ENCODE measurements at places on chromosomes 11 and 22. TPM values are rescaled to one million over a fixed set of nuclear protein-coding genes. Genes with fewer than 3 reads are reported as not detected.

LTBP3 gene
- 127 TPM for total RNA-seq

LRRN4CL gene
- 13.9 TPM for total RNA-seq

NARS2 gene
- total RNA-seq = 9.8 TPM

DRD4 gene
- total RNA-seq = 0.51 TPM

SMIM35 gene
- not detected for total RNA-seq

RRP8 gene
- total RNA-seq = 17.6 TPM

KRTAP5-2 gene
- total RNA-seq = not detected

TTC36 gene
- 0.43 TPM for total RNA-seq

DNA sequence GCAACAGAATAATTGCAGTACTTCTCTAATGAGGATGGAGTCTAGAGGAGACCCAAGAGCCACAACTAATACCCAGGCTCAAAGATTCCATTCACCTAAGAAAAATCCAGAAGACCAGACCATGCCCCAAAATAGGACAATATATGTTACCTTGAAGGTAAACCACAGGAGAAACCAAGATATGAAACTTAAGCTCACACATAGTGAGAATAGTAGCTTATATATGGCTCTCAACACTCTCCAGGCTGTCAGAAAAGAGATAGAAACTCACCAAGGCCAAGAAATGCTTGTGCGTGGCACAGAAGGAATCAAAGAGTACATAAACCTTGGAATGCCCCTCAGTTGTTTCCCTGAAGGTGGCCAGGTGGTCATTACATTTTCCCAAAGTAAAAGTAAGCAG, 9.1 kb downstream of the FAM111A start:
- no peak for DNase-seq

GRCh38 chr22:30636226-30637077, 871 bp downstream of the SLC35E4 start:
- peak; percentile 81 for DNase-seq

- DNase-seq = no peak
Measured at GRCh38 chr22:24322522-24322921, 51.9 kb downstream of the SPECC1L start.

- DNase-seq = no peak
Measured at GRCh38 chr11:1199241-1199750, 23.6 kb upstream of the MUC5B start.

DNA sequence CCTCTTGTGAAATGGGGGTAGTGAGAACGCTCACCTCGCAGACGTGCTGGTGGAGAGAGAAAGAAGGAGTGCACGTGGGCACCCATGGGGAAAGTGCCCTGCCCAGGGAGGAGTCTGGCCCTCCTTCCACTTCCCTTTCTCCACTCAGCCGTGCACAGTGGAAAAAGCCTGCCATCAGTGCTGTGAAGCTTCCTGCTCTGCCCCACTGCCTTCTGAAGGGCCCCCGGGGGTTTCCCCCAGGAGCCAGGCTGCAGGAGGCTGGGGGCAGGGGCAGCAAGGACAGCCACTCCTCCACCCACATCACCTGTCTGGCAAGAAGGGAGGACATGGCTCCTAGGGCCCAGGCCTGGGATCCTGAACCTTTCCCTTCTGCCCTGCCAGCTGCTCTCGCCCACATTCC, 7.6 kb downstream of the TP53I11 start:
- DNase-seq = no peak

- DNase-seq = peak; percentile 67
Measured at GRCh38 chr11:118789501-118790356, 1.2 kb downstream of the DDX6 start.

- DNase-seq = no peak
Measured at GRCh38 chr22:29740216-29740615, 20.4 kb downstream of the CABP7 start.

DNA sequence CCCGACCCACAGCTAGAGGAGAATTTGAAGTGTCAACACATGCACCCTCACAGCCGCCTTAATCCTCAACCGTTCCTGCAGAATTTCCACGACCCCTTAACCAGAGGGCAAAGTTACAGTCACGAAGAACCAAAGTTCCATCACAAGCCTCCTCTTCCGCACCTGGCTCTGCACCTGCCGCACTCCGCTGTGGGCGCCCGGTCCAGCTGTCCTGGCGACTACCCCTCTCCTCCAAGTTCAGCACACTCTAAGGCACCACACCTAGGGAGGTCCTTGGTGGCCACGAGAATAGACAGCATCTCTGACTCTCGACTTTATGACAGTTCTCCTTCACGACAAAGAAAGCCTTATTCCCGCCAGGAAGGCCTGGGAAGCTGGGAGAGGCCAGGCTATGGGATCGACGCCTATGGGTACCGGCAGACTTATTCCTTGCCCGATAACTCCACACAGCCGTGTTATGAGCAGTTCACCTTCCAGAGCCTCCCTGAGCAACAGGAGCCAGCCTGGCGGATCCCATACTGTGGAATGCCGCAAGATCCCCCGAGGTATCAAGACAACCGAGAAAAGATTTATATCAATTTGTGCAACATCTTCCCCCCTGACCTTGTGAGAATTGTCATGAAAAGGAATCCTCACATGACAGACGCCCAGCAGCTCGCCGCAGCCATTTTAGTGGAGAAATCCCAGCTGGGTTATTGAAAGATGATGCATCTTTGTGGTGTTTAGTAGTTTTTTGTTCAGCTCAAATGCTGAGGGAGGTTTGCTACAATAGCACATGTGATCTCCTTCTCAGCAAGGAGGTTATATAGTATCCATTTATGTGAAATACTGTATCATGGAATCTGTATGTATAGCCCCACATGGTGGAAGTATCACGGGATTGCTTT, 72.1 kb downstream of the ZC3H12C start:
- no peak for DNase-seq

DNA sequence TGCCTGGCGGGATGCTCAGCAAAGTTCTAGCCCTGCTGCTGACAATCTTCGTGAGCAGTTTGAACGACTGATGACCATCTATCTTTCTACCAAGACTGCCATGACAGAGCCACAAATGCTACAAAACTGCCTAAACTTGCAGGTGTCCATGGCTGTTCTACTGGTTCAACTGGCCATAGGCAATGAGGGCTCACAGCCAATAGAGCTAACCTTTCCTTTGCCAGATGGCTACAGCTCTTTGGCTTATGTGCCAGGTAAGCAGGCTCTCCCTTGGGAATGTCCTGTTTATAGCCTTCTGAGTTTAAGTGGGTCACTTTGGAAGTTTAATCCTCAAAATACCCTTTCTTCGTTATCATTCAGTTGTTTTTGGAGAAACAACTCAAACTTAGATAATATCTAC, 20.1 kb downstream of the UBE4A start:
- no peak for DNase-seq

DNA sequence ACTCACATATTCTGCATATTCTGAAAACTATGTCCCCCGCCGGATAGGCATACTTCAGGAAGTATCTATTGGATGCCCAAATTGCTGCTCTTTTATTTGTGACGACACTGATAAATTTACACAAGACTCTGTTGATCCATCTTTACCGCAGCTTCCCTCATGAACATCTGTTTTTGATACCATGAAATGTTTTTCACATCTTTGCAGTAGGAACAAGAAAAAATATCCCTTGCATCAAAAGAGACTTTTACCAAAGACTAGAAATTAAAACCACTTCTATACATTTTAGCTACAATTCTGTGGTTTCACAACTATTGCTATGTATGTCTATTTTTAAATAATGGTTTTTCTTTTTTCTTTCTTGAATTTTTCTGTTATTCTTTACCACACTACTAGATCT, 15.3 kb downstream of the POU2AF2 start:
- DNase-seq = no peak

DNA sequence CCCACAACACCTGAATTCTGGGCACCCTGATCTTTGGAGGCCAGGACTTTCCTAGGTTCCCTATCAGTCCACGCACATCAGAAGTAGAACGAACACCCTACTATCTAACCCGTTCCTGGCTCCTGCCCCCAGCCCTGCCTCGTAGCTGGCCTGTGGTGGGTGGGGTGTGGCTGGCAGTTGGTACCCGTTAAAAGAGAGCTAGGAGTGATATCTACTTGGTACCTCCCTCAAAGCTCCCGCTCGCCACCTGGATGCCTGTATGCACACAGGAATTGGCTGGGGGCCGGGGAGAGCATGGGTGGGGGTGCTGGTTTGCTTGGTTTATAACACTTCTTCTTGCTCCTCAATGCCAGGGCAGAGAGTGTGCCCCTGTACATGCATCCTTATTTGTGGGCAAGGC, 14.0 kb upstream of the NECTIN1 start:
- DNase-seq = peak; percentile 71

GRCh38 chr11:14358729-14359439, at the start of gene RRAS2:
Gene RRAS2, minus strand, starts transcription at chr11:14359183. Its CDS starts 313 bp downstream, at chr11:14358870.
- peak; percentile 89 for DNase-seq

GRCh38 chr11:68872216-68873003, 30.7 kb upstream of the CPT1A start:
- DNase-seq = peak; percentile 28

DNA sequence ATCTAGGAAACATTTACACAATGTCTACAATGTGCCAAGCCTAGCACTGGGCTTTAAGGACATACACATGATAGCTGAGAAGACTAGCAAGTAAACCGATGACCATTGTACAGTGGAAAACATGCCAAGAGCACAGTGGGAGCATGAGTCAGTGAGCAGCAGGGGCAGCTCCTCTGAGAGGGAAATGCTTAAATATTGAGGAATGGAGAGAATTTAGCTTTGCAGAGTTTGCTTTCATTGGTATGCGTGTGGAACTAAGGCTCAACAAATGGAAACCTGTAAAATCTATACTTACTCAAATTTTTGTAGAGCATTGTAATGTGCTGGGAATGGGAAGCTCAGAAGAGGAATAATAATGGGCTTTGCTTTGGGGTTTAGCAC, 282.3 kb downstream of the ST3GAL4 start:
- DNase-seq = no peak

DNA sequence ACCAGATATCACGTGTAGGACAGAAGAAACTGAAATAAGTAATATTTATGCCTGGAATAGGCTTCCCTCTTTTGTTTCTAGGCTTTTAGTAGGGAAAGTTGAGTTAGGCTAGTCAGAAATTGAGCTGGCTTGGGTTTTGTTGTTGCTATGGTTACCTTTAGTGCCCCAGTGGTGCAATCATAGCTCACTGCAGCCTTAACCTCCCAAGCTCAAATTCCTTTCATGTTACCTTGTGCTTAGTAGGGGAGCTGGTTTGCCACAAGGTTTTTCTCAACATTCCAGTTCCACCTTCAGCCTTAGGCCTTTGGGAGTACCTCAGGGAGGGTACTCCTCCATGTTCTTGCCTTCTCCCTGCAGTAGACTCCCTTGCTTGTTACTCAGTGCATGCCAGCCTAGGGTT, 69.1 kb upstream of the SUSD2 start:
- DNase-seq = no peak

GRCh38 chr11:96367342-96367741, 22.4 kb downstream of the CCDC82 start:
- no peak for DNase-seq

DNA sequence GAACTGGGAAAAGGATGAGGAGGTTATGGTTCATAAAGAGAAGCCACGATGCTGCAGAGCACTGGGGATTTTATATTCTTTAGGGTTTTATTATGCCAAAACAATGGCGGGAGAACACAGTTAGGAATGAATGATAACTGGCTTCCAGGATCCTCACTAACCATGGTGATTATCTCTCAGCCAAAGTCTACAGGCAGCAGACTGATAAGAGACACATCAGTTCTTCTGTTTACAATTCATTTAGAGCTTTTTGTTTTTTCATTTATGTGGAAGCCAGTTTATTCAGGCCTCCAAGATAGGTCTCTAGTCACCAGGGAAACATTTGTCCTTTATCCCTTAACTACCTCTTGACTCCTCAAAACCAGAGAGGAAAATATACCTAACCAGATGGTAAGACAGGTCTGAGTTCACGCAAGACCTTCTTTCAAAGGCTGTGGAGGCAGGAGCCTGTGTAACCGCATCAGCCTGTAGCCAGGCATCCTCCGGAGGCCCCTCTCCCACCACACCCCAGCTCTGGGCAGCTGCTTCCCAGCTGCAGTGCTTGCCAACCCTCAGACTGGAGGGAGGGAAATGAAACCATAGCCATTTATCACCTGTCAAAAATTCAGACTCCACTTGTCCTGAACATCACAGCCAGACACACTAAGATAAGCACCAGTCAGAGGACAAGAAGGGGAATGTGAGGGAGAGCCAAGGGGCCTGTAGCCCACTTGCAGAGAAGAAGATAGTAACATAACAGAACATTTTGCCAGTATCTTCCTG, 57.2 kb upstream of the FAM181B start:
- no peak for DNase-seq

DNA sequence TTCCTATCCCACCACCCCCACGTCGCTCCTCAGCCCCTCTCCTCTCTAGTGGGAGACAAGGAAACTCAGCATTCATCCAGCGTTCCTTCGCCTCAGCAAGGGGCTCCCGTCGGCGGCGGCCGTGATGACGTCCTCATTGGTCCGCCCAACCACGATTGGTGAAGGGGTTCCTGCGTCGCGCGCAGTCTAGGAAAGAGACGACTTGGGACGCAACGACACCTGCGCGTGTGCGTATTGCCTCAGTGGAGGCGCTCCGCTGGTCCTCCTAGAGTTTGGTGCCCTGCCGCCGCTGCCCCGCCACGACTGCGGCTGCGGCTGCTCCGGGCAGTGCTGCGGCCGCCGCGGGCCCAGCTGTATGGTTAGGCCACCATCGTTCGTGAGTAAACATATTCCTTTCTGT, 56.6 kb downstream of the CCDC81 start:
- no peak for DNase-seq

DNA sequence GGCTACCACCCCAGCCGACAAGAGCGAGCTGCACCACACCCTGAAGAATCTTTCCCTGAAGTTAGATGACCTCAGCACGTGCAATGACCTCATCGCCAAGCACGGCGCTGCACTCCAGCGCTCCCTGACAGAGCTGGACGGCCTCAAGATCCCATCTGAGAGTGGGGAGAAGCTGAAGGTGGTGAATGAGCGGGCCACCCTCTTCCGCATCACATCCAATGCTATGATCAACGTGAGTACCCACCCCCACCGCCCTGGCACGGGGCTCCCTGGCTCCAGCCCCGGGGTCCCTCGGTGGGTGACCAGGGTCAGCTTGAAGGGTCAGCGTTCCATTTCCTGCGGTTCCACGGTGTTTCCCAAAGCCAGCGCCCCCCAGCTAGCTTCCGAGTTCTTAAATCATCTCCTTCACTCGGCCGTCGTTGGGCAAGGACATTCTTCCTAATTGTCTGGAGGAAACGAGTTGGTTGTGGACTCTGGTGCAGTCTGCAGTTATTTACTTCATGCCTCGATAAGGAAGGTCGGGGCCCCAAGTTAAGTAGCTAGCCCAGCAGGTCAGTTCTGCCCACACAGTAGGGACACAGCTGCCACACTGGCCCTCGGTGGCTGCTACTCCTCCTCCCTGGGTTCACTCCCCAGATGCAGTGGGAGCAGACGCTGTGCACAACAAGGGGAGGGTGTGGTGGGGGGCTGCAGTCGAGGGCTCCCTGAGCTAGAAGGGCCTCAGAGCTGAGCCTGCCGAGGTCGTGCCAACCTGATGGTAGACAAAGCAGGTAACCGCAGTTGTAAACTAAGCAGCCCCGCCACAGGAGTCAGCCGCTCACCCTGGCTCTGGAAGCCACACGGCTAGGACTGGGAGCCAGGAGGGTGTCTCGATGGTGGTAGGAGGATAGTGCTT, 97.9 kb downstream of the MORC2 start:
- peak; percentile 71 for DNase-seq

Data from posterior vena cava (tissue), 2 donors.